ENCODE measurements at places on chromosomes 6 and 20.

DNA sequence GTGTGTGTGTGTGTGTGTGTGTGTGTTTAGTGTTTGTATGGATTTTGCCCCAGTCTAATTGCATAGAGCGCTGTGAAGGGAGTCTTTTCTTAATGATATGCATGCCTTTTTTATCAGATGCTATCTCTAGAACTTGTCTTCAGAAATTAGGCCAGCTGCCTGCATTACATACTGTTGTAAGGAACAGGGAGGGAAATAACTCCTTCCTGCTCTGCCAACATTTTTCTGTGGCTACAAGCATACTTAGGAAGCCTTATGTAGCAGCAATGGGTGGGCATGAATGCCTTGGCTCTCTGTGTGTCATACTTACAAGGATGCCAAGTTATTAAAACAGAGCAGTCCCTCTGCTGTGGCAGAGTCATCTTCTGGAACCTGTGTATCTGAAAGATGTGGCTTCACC, 8.0 kb upstream of the COL21A1 start:
- DNase-seq, result no peak

GRCh38 chr6:139628270-139628669, 253.8 kb upstream of the CITED2 start:
- DNase-seq, result no peak

DNA sequence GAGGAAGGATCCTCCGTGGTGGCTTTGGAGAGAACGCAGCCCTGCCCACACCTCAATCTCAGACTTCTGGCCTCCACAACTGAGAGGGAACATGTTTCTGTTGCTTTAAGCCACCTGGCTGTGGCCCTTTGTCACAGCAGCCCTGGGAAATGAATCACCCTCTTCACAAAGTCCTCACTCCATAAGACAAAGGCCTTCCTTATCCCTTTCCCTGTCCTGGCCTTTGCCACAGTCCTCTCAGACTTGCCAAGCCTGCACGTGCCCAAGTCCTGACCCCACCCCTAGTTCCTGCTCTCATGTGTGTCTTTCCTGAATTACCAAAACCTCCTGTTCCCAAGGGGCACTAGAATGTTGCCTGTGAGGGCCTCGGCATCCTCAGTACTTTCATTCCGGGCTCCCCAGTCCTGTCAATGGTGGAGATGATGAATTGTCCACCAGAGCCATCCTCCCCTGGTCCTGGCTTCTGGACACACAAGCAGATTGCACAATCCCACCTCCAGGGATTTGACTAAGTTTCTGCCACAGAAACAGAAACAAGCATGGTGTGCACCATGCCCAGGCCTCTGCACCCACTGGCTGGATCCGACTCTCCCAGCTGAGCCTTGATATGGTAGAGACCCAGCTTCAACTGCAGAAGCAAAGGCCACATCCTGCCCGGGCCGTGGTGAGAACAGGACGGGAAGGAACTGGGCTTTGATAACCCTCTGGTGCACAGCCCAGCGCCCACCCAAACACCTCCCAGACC, 232.6 kb upstream of the PDE10A start:
- DNase-seq, result no peak

GRCh38 chr6:154433477-154434241, 76.8 kb downstream of the CNKSR3 start:
- DNase-seq, result no peak

DNA sequence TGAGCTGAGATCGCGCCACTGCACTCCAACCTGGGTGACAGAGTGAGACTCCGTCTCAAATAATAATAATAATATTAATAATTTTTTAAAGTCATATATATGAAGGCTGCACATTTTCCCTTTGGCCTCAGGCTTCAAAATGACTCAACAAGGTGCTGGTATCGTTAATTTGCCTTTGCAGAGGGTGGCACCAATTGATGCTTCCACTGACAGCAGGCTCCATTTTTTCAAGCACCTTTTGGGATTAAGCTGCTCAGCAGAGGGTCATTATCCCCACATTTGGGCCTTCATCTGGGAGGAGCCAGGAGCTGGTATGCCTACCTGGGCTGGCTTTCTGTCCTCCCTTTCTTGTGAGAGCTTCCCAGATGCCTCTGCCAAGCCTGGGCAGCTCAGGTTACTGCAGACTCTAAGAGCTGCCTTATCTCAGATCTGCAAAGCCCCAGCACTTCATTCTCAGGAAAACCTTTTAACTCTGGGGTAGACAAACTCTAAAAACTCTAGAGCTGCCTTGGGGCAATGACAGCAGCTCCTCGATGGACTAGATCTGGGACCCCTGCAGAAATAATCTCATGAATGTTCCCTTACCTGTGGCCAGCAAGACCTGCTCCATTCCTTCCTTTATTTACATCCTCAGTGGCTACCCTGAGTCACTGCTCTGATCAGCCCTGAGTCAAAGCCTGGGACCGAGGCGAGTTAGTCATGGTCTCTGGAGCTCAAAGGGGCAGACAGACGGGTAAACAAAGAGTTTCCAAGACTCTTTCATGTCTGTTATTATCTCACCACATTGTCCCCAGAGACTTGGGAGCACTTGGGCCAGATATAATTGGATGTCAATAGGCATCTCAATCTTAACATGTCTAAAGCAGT, 80.0 kb upstream of the EYA2 start:
- no peak for DNase-seq

- no peak for DNase-seq
Observed at GRCh38 chr6:71766796-71767195, 119.6 kb upstream of the RIMS1 start.

GRCh38 chr6:31008165-31008564, 2.1 kb upstream of the MUC22 start:
- DNase-seq, result no peak

DNA sequence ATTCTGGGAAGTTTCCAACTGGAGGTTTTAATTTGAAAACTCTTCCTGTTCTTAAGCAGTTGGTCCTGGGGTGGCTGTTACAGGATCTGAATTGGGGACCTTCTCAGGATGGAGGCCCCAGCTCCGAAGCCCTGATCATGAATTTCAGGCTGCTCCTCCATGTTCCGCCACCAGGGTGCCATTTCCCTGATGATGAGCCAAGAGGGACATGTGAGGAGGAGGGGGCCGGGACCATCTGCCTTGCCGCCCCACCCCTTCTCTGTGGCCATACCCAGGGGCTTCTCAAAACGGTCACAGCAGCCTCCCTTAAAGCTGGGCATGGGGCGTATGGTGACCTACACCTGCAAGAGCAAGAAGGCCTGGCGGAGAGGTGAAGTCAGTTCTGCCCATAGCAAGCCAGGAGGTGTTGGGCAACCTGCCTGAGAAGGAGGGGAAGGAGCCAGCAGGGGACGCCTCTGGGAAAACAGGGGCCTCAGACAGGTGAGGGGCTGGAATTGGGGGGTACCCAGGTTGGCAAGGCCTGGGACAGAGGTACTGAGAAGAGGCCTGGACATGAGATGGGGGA, 3.6 kb upstream of the BAK1 start:
- DNase-seq, result no peak

DNA sequence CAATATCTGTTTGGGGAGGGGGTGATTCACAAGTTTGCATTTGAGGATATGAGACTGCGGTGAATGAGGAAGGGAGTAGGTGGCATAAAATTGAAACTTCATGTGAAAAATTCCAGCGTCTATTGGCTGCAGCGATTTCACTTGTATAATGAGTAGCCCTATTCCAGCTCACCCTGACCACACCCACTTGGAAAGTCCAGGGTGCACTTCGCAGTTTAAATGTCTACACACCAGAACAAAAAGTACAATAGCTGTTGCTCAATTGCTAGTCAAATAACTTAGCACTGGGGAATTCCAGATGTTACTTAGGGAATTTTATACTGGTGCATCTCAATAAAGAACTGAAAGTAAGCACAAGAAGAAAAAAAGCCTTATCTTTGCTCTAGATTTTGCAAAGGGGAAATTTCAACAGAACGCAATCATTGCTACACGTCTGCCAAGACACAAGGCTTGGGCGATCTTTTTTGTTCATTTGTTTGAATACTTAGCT, 6.3 kb downstream of the TNFAIP3 start:
- no peak for DNase-seq

- DNase-seq, result no peak
Observed at GRCh38 chr6:91713911-91714310, 1127.0 kb upstream of the MAP3K7 start.

GRCh38 chr20:31560094-31560745, 44.9 kb upstream of the ID1 start:
- DNase-seq, result peak; percentile 34

- DNase-seq, result no peak
Observed at GRCh38 chr6:111772381-111772780, 100.9 kb downstream of the FYN start.

- DNase-seq, result no peak
Observed at GRCh38 chr6:48183811-48184605, 73.0 kb upstream of the PTCHD4 start.

GRCh38 chr6:73586416-73586974, 65.7 kb upstream of the EEF1A1 start:
- no peak for DNase-seq

- no peak for DNase-seq
Observed at GRCh38 chr6:41671376-41671775, 33.1 kb downstream of the MDFI start.

DNA sequence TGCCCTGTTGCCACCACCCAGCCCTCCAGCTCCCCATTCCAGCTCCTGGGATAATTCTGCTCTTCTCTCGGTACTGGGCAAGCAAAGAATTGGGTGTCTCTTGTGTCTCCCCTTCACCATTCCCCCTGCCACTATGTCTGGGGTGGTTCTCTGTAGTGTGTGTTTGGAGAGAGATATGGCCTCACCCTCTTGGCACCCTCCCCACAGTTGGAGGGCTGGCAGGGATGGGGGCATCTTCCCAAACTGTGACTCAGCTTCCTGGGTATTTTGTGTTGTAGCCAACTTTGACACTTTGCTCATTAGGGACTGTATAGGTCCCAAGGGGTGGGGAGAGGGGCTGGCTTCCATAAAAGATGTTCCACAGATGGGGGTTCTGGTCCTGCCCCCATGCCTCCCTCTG, 1.7 kb downstream of the TNXB start:
- no peak for DNase-seq

DNA sequence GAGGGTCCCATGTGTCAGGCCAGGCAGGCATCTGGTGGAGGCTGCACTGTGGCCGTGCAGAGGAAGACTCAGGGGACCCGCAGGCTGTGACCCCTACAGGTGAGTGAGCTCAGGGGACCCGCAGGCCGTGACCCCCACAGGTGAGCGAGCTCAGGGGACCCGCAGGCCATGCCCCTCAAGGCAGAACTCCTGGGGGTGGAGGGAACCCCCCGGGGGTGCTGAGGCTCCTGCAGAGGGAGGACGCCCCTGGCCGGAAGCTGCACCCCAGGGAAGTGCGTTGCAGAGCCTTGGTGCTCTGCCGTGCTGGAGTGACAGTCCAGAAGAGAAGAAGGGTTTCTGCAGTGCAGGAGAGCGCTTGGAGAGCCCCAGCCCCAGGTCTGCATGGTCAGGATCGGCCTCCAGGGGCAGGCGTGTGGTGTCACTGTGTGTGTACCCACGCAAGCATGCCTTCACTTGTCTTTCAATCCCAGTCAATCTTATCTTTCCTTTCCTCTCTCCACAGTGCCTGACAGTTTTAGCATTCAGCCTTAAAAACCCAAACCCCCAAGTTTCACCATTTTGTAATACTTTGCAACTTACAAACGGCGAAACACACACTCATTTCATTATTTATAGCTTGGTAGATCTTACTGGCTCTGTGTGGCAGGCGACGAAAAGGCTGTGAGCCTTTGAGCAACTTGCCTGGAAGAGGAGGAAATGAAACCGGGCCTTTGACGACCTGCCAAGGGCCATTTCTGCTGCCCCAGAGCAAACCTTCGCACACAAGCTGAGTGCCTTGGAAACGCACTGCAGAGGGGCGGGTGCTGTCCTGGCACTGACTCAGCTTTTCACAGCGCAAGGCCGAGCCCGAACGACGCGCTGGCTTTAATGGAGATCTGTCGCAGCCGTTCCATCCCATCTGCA, 101.4 kb upstream of the AGPAT4 start:
- no peak for DNase-seq

DNA sequence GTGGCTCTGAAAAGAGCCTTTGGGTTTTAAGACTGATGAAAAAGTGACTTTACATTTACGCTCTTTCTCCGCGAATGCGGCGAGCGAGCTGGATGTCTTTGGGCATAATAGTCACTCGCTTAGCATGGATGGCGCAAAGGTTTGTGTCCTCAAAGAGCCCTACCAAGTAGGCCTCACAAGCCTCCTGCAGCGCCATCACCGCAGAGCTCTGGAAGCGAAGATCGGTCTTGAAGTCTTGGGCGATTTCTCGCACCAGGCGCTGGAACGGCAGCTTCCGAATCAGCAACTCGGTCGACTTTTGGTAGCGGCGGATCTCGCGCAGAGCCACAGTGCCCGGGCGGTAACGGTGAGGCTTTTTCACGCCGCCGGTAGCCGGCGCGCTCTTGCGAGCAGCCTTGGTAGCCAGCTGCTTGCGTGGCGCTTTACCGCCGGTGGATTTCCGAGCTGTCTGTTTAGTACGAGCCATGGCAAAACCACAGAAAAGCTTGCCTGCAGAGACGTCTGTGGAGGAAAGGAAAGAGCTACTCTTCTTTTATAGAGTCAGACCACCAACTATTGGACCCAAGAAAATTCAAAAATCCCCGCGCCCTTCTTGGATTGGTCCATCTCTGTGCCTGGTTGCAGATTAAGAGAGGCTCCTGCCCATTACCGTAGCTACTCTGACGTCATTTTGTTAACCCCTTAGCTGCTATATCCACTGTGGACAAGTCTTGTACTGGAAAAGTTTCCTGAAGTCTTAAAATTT, 55.5 kb upstream of the HFE start:
- peak; percentile 96 for DNase-seq

GRCh38 chr20:35586751-35587425, 28.7 kb upstream of the SPAG4 start:
- DNase-seq, result no peak

DNA sequence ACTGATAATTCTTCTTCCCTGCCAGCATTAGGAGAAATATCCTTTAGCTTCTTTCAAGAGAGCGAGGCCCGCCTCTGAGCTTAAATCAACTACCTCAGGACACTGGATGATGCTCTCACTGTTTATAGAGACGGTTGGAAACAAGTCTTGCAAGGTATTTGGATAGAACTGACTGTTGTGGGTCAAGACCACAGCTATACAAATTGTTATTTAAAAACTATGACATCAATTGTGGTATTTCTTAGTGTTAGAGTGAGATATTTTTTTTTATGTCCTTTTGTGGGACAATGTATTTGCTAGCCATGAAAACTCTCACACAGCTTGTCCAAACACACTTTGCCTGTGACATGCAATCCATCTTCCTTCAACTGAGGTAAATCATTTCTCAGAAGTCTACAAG, 136.3 kb upstream of the PHACTR1 start:
- DNase-seq, result no peak

DNA sequence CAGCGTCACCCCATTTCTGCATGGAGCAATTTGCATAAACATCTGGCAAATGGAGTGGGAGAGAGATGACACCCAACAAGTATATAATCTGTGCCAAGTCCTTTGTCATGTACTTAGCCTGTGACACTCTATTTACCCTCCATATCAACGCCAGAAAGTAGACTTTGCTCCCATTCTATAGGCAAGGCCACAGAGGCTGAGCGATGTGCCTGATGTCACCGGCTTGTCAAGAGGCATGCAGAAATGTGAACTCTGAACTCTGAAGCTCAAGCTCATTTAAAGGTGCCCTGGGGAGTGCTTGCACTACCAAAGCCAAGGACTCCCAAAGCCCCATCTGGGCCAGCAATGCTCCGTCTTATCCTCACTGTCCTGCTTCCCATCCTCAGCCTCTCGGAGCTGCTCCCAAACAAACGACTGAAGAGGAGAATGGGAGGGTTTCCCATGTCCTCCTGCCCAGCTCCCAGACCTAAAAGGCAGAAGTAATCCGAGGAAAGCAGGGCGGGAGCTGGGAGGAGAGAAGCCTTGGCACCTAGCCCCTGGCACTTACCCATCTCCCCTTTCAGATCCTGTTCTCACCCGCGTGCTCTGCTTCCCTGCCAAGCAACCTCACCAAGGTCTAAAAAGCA, 9.2 kb downstream of the CPNE5 start:
- DNase-seq, result no peak

GRCh38 chr20:53748176-53748575, 154.5 kb upstream of the ZNF217 start:
- DNase-seq, result no peak
